ENCODE measurements at places on chromosomes 1 and 21.
A peak's percentile ranks its signal among the peaks of the same experiment; 100 is the strongest.

DNA sequence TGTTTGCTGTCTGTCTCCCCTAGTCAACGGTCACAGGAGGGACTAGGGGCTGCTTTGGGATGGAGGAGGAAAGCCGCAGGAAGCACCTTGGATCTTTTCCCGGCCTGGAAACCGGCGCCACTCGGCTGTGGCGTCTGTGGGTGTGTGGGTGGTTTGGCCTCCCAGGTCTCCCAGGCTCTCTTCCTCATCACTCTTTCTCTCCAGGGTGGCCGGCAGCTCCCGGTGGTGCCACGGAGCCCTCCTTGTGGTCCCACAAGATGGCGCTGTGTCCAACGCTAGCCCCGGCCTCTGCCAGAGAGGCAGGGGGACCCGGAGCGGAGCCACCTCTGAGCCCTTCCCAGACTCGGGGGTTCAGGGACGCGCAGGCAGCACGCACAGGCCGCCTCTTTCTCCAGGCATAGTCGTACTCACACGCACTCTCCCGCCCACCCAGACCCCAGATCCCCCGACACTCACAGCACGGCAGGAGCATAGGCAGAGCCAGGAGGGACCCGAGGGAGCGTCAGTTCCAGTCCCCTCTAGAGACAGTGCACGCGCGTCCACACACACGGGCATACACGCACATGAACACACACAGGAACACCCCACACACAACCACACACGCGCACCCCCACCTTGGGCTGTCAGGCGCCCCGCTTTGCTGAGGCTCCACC, 31.2 kb downstream of the CDCP2 start:
- DNase-seq: peak; percentile 64

- no peak for DNase-seq
These were observed 5.9 kb upstream of the PRKAA2 start for GRCh38 chr1:56639211-56639610.

DNA sequence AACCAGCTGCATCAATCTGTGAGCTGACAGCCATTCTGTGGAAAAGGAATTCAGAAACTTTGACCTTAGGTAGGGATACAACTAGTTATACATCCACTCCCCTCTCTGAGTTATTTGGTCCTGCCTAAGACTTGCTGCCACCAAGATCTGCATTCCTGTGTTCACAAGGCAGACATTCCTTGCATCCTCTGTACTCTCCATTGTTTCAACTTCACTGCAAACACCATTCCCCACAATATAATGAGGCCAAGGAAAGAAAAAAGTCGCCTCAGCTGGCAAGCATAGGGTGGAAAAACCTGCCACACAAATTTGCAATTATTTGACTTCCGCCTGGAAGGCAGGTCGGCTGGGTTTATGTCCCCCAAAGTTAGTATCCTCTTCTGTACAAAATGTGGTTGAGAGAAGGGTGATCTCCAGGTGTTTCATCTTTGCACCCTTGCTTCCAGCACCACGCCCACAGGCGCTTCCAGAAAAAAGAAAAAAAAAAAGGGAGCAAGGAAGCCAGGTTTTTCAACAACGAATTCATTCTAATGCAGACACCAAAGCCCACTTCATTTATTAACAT, 676 bp upstream of the CTTNBP2NL start:
- DNase-seq: no peak

DNA sequence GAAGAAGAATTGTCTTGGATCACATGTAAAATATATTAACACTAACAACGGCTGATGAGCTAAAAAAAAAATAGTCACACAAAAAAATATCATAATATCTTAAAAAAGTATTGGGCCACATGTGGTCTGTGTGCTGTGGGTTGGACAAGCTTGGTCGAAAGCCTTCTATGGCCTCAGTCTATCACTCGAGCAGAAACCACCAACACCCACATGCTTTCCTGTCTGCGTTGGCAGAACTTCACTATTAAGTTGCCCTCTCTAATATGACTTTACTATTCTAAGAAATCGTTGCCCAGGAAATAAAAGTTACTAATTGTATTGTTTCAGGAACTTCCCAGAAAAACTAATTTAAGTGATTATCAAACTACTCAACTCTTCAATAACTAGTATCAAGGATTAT, 28.2 kb upstream of the ETS2 start:
- no peak for DNase-seq

DNA sequence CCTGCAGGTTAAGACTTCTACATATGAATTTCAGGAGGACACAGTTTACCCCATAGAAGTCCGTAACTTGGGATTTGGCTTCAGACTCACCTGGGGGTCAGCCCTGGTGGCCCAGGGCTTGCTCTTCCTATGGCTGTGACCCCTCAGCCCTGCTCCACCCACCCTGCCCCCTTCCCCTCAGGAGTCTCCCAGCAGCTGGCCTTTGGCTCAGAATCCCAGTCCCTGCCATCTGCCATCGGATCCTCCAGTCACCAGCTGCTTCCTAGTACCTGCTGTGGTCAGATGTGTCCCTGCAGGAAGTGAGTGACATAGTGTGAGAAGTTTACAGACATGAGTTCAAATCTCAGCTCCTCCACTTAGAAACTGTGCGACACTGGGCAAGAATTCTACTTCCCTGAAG, 332.6 kb downstream of the NPHP4 start:
- DNase-seq: no peak

GRCh38 chr1:55448261-55448660, 233.1 kb upstream of the USP24 start:
- no peak for DNase-seq

DNA sequence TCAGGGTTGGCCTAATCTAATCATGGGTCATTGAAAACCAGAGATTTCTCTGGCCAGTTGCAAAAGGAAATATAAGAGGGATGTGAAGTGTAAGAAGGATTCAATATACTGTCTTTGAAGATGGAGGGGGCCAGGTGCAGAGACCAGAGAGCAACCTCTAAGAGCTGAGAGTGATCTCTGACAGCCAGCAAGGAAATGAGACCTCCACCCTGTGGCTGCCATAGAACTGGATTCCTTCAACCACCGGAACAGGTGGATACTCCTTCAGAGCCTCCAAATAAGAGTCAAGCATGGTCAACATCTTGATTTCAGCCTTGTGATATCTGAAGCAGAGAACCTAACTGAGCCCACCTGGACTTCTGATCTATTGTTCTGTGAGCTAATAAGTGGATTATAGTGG, 128.4 kb downstream of the CYYR1 start:
- no peak for DNase-seq

DNA sequence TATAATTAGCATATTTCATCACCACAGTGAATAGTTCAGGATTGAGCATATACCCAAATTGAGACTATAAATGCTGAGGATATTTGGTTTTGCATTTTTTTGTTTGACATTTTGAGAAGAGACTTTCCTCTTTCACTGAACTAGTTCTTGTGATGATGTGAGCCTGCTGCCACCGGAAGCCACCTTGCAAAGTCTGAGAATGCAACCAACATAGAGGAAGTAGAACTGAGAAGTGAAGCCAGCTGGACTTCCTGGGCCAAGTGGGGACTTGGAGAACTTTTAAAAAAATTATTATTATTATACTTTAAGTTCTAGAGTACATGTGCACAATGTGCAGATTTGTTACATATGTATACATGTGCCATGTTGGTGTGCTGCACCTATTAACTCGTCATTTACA, 102.3 kb downstream of the RPE65 start:
- no peak for DNase-seq

DNA sequence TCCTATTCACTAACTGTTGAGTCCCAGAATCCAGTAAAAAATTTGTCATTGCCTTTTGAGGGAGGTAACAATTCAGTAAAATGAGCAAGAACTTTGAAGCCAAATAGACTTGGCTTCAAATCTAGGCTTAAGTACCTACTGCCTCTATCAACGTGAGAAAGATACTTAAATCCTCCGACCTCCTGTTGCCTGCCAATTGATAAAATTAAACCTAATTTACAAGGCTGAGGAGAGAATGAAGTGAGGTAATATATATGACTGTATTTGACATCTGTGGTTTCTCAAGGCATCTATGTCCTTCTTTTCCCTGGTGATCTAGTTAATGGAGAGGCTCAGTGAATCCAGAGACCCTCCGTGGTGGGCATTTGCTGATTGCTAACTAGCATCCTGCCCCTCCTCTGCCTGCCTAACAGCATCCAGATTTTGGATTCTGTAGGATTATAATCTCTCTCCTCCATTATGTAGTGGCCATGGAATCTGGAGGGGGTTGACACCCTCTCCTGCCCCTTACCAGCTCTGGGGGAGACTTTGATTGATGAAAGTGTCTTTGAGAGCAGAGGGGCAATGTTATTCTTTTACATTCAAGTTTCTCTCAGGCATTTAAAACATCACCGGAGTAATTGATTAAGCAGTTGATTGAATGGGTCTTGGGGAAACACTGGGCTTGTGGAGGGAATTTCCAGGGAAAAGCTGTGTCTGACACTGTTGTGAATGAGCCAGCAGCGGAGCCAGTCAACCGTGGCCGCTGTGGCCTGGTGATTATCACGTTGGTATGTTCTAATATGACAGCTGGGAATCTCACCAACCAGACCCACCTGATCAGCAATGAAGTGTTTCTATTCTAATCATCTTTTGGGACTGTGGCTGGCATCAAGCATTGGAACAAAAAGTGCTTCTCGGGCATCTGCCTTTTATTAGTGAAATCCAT, 140.7 kb upstream of the FAM78B start:
- no peak for DNase-seq

GRCh38 chr1:29664711-29665110, 428.4 kb downstream of the PTPRU start:
- DNase-seq: no peak

DNA sequence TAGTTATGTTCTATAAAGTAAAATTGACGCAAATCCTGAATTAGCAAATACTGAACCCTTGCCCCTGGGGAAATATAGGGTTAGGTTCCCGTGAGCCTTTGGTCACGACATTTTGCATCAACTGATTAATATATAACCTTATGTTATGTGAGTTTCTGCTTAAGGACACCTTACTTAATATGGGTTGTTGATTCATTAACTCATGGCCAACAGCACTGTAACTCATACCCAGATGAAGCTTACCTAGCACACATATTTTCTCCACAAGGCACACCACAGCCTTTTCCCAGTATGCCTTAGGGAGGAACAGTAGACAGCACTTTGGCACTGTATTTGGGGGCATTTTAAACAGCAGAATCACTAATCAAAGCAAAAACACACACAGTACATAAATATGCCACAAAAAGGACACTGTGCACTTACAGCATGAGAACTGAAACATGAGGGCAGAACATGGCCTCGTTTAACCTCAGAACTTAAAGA, 15.1 kb downstream of the INAVA start:
- no peak for DNase-seq

DNA sequence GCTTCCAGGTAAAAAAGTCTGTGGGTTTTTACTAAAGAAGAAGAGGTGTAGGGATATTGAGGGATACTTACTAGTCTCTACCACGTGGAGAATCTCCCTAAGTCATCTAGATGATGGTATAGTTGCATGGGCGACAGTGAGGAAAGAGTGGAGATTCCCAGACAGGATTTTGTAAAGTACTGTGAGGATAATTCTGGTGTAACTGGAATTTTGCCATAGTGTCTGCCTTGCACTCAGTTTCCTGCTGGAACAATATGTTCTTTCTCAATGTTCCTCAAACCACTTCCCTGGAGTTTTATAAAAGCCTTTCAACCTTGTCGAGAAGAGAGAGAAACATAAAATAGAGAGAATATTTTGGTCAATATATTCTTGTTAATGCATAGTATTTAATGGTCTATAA, 95.1 kb upstream of the WLS start:
- no peak for DNase-seq

GRCh38 chr1:183125279-183125999, 60.6 kb upstream of the LAMC2 start:
- DNase-seq: no peak

GRCh38 chr21:35529171-35529863, 480.2 kb upstream of the RUNX1 start:
- DNase-seq: no peak

DNA sequence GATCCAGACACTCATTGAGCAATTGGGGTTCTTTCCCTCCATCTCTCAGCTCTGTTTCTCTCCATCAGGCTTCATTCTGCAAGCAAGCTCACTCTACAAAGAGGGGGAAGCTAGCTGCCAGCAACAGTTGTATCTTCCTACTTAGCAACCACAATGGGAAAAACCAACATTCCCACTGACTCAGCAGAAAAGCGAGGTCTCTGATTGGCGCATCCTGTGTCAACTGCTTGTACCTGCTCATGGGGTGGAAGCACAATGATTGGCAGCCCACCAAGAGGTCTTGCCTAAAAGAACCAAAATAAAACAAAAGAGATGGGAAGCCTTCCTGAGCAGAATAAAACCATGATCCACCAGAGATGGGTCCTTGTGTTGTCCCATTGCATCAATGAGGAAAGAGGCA, 4.0 kb upstream of the CDA start:
- DNase-seq: no peak

- no peak for DNase-seq
These were observed 6.5 kb upstream of the FGGY start for GRCh38 chr1:59290193-59290949.

GRCh38 chr1:91895832-91896556, 10.0 kb upstream of the TGFBR3 start:
- no peak for DNase-seq

GRCh38 chr1:109498161-109498801, 4.4 kb downstream of the CYB561D1 start:
- peak; percentile 33 for DNase-seq

DNA sequence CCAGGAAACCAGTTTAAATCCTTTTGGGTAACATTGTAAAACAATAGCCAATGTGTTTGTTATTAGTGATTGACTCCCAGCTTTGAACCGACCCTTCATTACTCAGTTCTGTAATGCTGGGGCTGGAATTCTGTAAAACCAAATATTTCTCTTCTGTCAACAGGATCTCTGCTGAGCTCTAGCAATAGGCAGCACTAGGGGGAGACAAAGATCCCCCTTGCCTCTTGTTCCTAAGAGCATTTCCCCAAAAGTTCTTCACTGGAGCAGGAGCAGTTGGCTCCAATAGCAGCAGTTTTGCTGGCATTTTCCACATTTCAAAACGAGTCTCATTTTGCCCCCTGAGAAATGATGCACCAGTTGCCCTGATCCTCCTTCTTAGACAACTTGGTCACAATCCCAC, 1671.1 kb downstream of the MRPL39 start:
- DNase-seq: no peak

GRCh38 chr1:203465948-203466347, 9.7 kb upstream of the PRELP start:
- DNase-seq: no peak

DNA sequence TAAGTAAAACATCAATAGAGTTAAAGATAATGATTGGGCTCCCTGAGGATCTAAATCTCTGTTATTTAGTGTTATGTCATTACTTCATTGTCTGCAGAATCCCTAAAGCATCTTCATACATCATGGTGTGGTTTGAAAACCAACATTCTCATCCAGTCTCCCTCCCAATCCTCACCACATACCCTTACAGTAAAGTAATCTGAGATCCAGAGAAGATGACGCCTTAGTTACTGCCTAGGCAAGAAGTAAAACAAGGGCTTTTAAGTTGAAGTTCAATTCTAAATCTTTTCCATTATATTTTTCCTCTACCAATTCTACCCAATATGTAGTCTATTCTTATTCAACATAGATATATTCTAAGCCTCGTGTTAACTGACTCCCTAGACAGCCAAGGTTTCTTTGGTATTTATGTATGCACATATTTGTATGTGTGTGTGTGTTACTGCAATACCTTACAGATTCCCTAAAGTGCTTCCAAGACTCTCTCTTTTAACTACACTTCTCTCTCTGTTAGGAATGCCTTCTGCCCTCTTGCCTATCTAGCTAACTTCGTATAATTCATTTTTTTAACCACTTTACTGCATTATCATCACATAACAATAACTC, 17.3 kb downstream of the DPH5 start:
- no peak for DNase-seq

- no peak for DNase-seq
These were observed 15.0 kb upstream of the PTPN14 start for GRCh38 chr1:214566158-214567104.

GRCh38 chr1:204567071-204567470, 50.9 kb downstream of the MDM4 start:
- DNase-seq: no peak
